SK-N-DZ (cell line): ENCODE measurements at places on chromosomes 3 and 15.
A peak's percentile ranks its signal among the peaks of the same experiment; 100 is the strongest.

DNA sequence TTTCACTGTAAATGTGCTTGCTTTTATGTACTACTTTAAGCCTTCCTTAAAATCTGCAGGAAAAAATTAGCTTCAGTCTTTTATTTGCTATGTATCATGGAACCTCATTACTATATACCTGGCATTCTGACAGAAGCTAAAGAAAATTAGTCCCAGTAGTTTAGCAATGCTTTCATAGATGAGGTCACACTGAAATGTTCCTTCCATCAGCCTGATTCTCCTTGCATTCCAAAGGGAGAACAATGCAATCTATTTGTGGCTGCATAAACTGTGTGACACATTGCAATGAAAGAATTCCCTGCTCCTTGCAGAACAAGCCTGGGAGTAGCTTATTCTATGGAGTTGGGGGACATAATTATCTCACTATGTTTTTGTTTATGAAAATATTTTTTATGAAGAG is 691.5 kb upstream of the ARPP21 start:
- DNase-seq, result no peak

GRCh38 chr3:72011485-72011884 is 226.5 kb upstream of the PROK2 start:
- no peak for DNase-seq

DNA sequence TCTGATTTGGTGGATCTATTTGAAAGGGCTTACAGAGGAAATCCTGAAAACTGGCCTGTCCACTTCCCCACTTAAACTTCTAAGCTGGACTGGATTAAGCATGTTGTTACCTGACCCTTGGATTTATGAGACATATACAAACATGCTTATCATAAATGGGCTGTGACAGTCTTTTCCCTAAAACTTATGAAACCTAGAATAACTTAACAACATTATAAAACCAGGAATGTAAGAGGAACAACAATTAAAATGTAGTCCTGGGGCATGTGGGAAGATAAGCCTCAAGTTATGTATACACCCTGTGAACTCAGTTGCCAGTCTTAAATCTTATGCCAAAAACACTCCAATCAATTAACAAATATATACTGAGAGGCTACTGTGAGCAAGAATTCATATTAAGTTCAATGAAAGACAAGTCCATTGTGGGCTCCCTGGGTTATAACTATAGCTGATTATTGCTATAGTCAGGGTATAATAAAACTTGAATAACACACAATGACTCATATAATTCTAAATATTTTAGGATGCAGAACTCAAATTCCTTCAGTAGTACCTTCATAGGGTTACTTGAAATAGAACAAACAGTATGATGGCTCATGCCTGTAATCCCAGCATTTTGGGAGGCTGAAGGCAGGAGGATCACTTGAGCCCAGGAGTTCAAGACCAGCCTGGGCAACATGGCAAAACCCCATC is 87.2 kb upstream of the PPIB start:
- DNase-seq, result no peak

GRCh38 chr15:51103330-51103729 is 8.6 kb upstream of the TNFAIP8L3 start:
- DNase-seq, result no peak

DNA sequence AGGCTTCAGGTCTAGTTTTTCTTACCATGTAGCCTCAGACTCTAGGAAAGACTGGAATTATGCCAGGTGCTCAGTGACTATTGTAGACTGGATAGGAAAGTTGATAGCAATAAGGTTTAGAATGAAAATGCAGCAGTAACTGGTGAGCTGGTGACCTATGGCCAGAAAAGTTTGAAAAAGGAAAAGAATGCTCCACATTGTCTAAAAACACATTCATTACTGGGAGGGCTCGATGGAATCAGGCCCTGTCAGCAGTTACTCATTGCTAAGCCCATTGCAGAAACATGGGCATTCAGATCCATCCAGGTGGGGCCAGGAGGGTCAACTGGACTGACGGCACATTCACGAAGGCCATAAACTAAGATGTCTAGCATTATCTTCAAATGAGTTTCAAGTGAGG is 8.7 kb upstream of the MBNL1 start:
- DNase-seq, result no peak

GRCh38 chr3:150107429-150108175 is 136.9 kb upstream of the PFN2 start:
- DNase-seq, result no peak

- no peak for DNase-seq
Measured at GRCh38 chr3:170977949-170978745, 48.4 kb downstream of the SLC2A2 start.

DNA sequence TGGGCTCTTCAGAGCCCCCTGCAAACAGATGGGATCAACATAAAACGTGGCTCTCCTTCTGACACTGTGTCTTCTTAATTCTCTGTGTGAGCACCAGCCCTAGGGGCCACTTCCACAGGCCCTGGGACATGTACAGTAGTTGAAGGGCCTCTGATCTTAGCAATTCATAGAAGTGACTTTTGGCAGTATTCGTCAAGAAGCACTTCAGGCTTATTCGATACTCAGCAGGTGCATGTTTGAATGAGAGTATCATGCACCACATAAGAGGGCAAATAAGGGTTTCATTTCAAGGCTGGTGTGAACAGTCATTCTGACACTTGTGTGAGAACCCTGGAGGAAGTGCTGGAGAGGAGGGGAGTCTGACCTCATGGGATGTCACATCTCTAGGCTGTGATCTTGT is 113.9 kb downstream of the GABRG3 start:
- DNase-seq, result no peak

DNA sequence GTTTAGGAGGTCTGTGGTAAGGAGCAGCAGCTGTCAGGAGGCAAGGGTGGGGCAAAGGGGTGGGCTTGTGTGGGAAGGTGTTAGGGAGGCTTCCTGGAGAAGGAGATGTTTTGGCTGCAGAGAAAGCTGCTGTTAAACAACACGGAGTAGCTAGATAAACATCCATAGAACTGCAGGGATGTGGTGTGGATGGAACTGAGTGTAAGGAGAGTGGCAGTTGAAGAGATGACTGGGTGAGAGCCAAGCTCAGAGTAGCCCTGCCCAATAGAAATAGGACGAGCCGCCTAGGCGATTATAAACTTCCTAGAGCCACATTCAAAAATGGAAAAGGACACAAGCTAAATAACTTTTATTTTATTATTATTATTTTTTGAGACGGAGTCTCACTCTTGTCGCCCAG is 19.9 kb downstream of the RPLP1 start:
- no peak for DNase-seq

DNA sequence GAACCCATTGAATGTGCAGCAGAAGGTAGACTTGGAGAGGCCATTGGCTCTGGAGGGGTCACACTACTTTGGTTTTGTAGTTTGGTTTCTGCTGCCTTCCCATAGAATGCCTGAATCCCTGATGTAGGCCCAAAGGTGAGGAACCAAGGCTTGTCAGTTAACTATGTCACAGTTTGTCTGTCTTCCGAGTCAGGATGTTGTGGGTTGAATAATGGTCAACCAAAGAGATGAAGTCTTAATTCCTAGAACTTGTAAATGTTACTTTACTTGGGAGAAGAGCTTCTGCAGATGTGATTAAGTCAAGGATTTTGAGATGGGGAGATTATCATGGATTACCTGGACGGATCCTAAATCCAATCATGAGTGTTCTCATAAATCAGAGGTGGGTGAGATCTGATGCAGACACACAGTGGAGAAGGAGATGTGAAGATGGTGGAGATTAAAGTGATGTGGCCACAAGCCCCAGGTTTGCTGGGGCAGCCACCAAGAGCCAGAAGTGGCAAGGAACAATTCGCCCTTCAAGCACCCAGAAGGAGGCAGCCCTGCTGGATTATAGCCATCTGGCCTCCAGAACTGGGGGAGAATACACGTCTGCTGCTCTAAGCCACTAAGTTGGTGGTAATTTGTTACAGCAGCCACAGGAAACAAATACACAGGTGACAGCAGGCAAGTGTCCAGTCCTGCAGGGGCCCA is 2.3 kb upstream of the CCR8 start:
- no peak for DNase-seq

GRCh38 chr3:127816783-127817405 is 5.4 kb downstream of the MGLL start:
- DNase-seq, result no peak

GRCh38 chr3:133749427-133750258 is 3.5 kb downstream of the TF start:
- no peak for DNase-seq

- DNase-seq, result no peak
Measured at GRCh38 chr3:12198301-12198700, 39.6 kb upstream of the TIMP4 start.

- DNase-seq, result no peak
Measured at GRCh38 chr3:13594146-13594545, 45.2 kb downstream of the FBLN2 start.

GRCh38 chr3:102024270-102024904 is 175.1 kb downstream of the NFKBIZ start:
- DNase-seq, result no peak

DNA sequence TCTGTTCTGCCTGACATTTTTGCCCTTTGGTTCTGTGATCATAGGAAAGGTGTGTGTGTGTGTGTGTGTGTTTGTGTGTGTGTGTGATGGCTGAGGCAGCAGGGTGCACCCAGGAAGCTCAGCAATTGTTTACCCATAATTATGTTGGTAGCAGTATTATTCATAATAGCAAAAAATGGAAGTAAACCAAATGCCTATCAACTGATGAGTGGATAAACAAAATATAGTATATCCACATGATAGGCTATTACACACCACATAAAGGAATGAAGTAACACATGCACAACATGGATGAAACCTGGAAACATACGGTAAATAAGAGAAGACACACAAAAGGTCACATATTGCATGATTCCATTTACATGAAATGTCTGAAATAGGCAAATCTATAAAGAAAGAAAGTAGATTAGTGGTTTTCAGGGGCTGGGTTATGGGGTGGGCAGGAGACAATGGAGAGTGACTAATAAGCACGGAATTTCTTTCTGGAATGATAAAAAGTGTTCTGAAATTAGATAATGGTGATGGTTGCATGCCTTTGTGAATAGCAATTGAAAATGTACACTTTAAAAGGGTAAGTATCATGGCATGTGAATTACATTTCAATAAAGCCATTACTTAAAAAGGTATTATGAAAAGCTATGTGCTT is 167.2 kb downstream of the POLR2M start:
- no peak for DNase-seq

DNA sequence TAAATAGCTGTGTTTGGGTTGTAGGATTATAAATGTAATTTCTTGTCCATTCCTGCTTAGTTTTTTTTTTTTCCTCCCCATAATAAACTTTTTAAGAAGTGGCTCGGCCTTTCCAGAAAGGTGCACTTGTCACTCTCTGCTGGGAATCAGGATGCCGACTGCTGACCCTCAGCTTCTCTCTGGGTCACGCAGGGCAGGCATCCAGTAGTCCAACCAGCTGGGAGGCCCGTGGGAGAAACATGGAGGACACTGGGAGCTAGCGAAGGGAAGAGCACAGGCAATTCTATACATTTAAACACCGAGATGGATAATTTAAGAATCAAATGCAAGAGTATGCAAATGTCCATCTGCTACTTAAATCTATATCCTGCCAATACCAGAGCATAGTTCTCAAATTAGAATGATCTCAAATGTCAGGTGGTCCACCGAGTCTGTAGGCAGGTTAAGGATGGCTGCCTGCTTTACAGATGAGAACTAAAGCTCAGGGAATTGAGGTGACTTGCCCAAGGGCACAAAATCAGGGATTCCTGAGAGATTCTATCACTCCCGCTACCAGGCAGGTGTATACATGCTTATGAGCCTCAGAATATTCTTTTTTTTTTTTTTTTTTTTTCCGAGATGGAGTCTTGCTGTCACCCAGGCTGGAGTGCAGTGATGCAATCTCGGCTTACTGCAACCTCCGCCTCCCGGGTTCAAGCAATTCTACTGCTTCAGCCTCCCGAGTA is 64.5 kb downstream of the DAPK2 start:
- DNase-seq, result no peak

DNA sequence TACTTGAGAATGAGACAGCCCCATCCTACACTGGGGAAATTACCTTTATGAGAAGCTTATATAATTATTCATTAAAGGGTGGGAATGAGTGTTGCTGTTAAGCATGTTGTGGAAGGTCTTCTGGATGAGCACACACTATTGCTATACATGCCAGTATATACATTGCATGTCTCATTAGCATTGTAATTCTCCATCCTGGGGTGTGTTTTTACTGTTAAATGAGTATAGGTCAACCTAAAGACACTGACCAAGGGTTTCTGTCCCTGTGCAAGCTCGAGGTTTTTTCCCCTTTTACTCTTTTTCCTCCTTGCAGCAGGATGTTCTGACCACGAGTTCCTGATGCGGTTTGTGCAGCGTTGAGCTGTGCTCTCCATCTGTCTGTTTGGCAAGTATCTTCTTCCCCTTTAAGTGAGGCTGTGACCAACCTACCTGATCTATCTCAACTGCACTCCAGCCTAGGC is 7.2 kb upstream of the IVD start:
- DNase-seq, result no peak

- no peak for DNase-seq
Measured at GRCh38 chr15:39213385-39213840, 367.5 kb upstream of the THBS1 start.

DNA sequence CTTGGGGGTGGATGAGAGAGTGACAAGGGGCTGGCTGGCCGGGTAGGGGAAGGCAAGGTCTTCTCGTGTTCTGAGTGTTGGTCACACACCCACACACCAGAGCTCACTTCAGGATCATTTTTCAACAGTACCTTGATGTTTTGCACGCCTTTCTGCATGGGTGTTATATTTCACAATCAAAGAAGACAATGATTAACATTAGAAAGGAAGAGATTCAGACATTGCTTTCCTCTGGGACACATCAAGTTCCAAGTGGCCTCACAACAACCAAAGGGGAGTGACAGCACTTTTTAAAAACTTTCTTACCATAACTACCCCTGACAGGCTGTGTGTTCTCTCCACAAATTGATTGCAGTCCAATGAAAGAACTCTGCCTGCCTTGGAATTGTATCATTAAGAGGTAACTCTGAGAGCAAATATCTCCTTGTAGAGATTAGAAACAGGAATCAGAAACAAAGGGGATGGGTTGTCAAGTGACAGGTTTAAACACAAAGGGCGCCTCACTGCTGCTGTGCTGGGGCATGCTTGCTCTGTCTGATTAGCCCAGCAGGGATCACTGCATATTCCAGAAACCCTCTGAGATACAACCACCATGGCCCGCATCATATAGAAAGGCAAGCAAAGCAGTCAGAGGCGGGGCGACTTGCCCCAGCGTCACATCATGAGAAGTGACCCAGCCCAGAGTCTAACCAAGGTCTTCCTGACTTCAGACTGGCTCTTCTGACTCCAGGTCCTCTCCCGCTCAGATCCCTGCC is 230.8 kb downstream of the FEZF2 start:
- DNase-seq, result no peak

DNA sequence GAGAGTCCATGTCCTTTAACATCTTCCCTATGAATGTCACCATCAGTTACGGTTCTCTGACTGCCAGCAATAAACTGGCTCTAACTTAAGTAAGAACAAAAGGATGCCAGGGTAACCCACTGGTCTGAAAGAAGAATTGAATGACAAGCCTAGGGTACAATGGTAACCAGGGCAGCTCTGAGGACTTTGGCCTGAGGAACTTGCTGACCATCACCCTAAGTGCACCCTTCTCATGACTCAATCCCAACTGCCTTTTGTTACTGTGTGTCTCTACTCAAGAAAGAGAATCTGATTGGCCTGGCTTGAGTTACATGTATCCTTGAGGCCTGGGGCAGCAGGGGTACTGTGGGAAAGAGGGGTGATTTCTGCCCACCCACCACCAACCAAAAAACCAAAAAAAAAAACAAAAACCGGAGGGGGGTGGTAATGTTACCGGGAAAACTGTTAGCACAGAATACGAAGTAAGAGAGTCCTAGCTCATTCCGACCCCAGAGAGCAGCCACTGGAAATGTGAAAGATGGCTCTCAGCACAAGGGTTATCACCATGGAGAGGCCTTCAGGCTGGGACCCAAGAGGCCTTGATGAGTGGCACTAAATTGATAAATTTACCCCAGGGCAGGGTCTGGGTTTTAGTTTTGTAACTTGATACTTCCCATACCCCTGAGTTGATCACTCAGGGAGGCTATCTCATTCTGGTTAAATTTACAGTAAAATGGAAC is 9.3 kb upstream of the SLC28A1 start:
- peak; percentile 21 for DNase-seq
